Renal cortical epithelial cell (primary cell): ENCODE measurements at places on chromosomes 7 and 10.

DNA sequence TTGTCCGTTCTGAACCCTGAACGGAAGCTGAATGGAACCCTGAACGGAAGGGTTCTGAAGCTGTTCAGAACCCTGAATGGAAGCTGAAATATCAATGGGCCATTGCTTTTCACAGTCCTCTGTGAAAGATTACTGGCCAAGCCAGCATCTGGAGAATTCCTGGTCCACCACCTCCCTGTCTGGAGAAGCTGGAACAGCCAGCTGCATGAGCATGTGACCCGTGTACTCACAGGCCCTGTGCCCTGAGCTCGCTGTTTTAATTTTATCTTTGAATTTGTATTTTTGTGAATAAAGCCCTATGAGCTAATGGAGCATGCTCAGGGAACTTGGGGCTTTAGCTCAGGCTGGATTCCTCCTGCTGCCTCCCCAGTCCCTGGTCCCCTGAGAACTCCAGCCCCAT, 37.2 kb downstream of the HTRA1 start:
- DNase-seq: no peak

GRCh38 chr7:140082770-140083169, 20.0 kb upstream of the PARP12 start:
- DNase-seq: no peak

- DNase-seq: no peak
Observed at GRCh38 chr7:28806841-28807240, 151.3 kb downstream of the TRIL start.

DNA sequence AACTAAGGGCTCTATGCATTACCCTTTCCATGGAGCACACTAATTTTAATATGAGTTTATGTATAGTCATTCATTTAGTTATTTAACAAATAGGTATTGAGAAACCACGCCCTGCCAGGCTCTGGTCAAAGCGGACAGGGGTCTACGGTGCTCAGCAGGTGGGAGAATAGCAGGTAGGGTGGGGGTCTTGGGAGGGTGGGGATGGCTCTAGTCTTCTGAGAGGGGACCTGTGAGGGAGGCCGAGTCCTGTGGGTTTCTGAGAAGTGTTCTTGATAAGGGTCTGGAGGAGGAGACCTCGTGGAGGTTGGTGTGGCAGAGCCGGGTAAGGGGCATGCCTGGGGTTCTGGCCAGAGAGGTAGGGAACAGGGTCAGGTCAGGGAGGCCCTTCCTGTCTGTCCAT, 1.1 kb downstream of the WDFY4 start:
- no peak for DNase-seq

- DNase-seq: peak; percentile 89
Observed at GRCh38 chr10:58755677-58756076, 243.0 kb downstream of the BICC1 start.

DNA sequence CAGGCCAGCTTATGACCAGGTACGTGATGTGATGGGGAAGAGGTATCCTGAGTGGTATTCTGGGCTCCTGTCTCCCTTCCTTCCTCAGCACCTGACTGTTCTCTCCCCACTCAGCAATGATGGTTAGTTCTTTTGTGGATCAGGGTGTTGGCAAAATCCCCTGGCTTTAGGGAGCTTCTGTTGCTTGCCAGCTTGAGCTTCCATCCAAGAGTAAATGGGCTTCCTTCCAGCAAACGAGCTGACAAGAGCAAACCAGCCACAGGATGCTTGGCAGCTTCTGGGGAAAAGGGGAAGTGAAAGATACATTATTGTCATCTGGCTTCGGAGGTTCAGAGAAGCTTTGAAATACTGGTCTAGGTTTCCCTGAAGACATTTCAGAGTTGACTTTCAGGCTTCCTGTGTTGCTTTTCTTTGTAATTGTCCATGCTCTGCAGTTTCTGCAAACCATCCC, 5.2 kb downstream of the DUSP5 start:
- peak; percentile 52 for DNase-seq

DNA sequence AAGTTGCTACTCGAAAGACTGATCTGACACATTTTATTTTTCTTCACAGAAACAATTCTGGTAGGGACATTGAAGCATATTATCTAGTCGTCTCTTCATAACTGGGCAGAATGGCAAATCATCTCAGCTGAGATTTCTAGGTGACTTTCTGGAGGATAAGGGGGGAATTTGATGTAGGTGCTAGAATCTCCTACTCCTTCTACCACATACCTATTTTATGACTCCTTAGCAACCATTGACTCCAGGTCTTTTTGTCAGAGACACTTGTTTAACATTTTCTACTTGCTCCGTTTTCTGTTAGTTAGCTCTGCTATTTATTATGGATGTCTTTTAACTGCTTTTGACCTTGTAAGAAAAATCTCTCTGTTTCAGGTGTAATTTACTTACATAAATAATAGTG, 380.9 kb upstream of the SEMA3C start:
- DNase-seq: peak; percentile 62

DNA sequence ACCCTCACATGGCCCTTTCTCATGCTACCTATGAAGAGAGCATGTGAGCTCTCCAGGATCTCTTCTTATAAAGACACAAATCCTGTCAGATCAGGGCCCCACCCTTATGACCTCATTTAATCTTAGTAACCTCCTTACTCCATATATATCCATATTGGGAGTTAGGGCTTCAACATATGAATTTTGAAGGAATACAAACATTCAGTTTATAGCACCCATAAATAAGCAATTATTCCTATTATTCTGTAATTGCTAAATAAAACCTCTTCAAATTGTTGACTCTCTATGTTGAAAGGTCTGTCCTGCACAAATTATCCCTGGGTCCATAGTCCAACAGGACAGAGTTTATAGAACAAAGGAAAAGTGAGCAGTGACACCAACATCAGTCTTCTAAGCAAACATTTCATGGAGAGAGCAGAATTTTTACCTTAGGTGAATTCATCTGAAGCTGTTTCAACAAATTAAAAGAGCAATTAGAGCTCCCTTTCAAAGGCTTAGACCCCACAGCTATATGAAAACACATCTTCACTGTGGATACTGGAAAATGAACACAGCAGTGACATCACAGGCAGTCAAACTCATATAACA, 12.2 kb downstream of the DOCK4 start:
- no peak for DNase-seq

GRCh38 chr10:96334616-96335526, 23.9 kb downstream of the OPALIN start:
- DNase-seq: peak; percentile 42

GRCh38 chr10:104666106-104666505, 25.0 kb downstream of the SORCS3 start:
- DNase-seq: no peak
